ENCODE measurements at places on chromosomes 2 and 18.

DNA sequence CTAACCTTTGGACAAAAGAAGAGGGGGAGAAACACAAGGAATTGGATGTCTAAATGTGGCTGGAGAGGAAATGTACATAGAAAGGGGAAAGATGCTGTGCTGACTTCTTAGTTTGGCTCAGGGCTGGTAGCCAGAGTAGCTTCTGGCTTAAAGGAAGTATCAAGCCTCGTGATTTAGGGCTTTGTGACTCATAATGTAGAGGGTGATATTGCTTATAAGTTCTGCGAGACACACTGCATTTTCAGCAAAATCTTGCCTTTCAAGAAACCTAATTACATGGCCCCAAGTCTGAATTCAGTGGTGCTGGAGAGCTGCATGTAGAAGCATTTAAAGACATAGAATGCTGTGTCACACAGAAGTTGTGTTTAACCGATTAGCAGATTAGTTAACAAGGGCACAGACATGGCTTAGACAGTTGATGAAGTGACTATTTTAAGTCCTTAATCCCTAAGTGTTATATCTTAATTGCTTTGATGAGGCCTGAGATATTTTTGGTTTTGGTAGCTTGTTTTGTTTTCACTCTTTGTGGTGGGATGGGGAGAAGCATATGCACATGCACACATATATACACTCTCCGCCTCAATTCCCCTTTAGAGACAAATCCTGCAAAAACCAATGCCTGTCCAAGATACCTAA, 66.4 kb downstream of the EPAS1 start:
- no peak for DNase-seq

DNA sequence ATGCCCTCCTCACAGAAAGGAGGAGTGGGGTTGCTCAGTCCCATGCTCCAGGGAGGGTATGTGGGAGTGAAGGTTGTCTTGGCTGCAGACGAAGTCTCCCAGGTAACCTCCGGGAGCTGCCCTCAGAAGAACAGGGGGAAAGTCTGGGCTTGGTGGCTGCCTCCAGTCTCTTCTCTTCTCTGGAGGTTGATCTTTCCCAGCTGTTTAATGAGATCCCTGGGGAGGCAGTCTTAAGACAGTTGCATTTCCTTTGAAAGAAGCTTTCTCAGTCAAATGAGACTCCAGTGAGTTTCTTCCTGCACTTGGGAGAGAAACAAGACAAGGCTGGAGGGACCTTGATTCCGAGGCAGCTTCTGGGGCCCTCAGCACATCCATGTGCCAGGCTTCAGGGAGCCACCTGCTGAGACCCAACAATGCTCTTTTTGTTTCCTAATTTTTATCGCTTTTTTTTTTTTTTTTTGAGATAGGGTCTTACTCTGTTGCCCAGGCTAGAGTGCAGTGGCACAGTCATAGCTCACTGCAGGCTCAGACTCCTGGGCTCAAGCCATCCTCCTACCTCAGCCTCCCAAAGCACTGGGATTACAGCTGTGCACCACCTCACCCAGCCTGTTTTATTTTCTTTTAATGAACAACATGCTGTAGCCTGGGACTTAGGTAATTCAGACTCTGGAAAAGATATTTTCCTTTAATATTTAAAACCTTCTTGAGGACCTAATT, 71.7 kb upstream of the TPO start:
- DNase-seq = no peak

GRCh38 chr2:167652401-167652800, 595.0 kb downstream of the STK39 start:
- DNase-seq = no peak

GRCh38 chr2:1546023-1546591, 132.8 kb downstream of the TPO start:
- DNase-seq = peak; percentile 42

GRCh38 chr18:9337873-9338272, 3.3 kb downstream of the TWSG1 start:
- DNase-seq = no peak

DNA sequence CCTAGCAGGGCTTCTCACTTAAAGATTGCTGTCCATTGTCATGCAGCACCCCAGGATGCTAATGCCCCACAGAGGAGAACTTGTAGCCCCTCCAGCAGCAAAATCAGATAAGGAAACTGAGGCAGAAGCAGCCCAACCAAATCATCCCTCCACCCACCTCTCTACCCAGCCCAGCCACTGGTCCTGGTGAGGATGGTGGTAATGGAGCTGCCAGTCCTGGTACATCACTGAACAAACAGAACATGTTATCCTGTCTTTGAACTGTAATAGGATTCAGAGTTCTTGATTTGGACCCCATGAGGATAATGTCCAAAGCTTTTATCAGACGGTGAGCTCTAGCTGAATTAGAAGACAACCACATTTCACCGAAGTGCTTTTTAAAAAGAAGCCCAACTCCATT, 113.2 kb downstream of the MRO start:
- DNase-seq = no peak

All from NCI-H748 treated with DMSO at 0.1 percent for 48 hours (cell line).